ENCODE measurements at places on chromosomes 11 and 22.

DNA sequence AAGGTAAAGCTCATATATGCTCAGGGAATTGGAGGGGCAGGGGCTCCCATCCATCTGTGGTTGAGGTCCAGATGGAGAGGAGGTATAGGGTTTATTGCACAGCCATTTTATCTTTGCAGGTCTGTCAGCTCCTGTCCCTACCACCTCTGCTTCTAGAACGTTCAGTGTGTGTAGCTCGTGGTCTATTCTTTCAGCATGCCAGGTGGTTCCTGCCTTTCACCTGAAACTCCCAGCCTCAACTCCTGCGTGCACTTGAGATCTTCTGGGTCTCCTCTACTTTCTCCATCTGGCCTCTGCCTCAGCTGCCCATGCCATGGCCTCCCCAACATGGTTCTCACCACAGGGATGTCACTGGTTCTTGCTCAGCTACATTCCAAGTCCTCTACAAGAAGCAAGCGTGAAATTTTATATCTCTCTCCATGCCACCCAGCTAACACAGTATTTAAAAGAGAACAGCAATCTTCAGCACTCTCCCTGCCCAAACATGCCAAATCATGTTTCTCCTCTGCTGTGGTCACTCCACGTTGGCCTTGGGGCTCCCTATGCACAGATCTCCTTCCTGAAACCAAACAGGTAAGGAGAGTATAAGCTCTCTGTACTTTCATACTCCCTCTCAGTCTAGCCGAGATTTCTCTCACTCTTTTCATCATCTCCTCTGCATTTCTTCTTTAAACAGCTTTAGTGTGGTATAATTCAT is 157.8 kb upstream of the TRPC6 start:
- DNase-seq = no peak

DNA sequence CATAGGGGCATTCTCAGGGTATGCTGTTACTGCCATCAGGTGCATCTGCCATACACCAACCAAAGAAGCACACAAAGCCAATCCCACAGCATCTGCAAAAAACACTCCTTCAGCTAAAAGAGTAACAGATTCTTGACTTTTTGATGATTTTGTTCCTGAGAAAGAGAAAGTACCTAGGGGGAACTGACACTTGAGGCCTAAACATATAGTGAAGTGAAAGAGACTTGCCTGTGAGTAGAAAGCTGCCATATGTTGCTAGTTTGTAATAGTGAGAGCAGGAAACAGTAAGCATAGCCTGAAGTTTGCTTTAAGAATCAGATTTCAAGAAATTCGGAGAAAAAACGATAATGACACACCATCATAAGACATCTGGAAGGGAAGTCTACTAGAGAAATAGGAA is 97.9 kb upstream of the CTSC start:
- DNase-seq = no peak

- no peak for DNase-seq
Observed at GRCh38 chr11:128467041-128467440, 120.3 kb downstream of the ETS1 start.

GRCh38 chr11:102346456-102346747 is 612 bp upstream of the BIRC2 start:
- no peak for DNase-seq

DNA sequence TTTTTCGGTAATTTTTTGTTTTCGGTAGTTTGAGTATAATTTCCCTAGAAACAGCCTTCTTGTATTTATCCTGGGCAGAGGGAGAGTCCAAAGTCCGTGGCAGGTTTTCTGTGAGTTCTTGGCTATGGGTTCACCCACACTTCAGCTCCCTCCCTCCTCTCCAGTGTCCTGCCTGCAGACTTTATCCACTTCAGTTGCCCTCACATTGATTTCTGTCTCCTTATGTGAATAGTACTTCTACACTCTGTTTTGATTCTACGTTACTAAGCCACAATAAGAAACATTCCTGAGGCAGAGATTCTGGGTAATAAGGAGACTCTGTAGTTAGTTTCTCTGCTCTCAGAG is 868.6 kb downstream of the METTL15 start:
- DNase-seq = no peak

GRCh38 chr11:15507592-15507991 is 392.9 kb downstream of the INSC start:
- DNase-seq = no peak

DNA sequence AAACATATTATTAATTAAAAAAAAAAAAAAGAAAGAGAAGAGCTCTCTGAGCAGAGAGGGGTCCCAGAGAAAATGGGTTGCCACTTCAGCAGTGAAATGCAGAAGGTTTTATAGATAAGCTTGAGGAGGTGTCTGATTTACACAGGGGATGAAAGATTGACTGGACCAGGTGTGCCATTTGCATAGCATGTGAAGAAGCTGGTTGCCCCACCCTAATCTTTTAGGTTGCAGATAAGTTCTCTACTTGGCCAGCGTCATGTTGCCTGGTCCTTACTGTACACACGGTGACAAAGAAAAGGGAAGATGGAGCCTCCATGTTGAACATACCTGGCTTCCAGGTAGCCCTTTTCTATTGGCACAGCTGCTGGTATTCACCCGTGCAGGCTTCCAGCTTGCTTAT is 41.4 kb downstream of the MS4A2 start:
- no peak for DNase-seq

DNA sequence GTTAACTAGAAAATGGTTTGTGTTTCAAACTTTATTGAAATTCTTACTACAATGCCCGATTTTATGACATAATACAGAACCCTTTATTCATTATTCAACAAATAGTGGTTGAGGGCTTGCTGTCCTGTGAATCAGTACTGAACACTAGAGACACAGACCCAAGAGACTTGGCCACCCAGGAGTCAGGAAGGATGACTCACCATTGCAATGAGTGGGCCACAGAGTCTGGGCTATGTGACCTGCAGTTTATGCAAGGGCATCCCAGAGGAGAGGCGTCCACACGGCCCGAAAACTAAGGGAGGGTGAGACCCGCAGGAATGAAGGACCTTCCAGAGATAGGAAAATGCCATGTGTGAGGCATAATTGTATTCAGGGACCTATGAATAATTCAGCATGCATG is 143.8 kb upstream of the DDI1 start:
- no peak for DNase-seq

- DNase-seq = no peak
Observed at GRCh38 chr11:90997241-90997640, 774.4 kb upstream of the CHORDC1 start.

GRCh38 chr11:2711161-2711560 is 11.4 kb upstream of the KCNQ1OT1 start:
- DNase-seq = no peak

- no peak for DNase-seq
Observed at GRCh38 chr11:67415501-67416304, at the start of gene CARNS1. CARNS1 (plus strand) TSS chr11:67415678; CDS start chr11:67416200, 522 bp downstream.

- no peak for DNase-seq
Observed at GRCh38 chr11:2142762-2143202, 3.6 kb upstream of the IGF2 start.

DNA sequence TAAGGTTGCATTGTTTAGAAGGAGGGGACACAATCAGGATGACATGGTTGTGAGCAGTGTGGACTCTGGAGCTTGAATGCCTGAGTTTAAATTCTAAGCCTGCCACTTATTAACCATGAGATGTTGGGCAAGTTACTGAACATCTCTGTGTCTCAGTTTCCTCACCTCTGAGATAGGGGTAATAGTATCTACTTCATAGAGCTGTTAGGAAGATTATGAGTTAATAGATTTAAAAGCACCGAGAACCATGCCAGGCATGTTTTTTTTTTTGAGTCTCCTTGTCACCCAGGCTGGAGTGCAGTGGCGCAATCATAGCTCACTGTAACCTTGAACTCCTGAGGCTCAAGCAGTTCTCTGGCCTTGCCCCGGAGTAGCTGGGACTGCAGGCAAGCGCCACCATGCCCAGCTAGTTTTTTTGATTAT is 33.3 kb downstream of the ST14 start:
- DNase-seq = no peak

DNA sequence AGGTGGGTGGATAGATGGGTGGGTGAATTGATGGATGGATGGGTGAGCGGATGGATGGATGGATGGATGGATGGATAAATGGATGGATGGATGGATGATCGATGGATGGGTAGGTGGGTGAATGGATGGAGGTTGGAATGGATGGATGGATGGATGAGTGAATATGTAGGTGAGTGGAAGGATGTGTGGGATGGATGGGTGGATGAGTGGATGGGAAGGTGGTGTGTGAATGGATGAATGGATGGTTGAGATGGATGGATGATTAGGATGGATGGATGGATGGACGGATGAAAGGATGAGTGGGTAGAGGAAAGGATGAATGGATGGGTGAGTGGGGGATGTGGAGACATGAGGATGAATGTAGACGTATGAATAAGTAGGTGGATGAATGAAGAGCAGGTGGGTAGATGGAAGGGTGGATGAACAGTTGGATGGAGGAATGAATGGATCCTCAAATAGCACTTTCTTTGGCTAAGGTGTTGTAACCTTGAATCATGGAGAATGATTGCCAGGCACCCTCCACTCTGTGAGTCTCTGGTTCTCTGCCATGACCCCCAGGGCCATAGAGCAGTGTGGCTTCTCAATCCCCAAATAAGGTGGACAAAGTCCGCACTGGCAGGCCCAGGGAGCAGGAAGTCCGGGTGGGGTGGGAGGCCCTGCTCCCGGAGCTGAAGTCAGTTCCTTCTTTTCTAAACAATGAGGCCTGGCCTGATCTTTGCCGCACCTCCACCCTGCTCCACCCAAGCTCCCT is 36.9 kb downstream of the IGF2 start:
- peak; percentile 18 for DNase-seq
